ENCODE measurements at places on chromosomes 13 and 19.

- DNase-seq = no peak
Measured at GRCh38 chr13:40070357-40070756, 414.9 kb downstream of the COG6 start.

DNA sequence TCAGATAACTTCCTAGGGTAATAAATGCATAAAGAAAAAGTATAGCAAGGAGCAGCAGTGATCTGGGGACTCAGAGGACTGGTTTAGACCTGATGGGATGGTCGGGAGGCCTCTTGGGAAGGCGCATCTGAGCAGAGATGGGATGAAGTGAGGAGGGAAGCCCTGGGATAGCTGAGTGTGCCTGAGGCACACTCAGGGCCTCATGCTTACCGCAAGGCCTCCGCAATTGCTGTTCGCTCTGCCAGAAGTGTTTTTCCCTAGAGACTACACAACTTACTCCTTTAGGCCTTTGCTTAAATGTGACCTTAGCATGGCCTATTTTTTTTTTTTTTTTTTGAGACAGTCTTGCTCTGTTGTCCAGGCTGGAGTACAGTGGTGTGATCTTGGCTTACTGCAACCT is 4.1 kb upstream of the DLL3 start:
- no peak for DNase-seq

DNA sequence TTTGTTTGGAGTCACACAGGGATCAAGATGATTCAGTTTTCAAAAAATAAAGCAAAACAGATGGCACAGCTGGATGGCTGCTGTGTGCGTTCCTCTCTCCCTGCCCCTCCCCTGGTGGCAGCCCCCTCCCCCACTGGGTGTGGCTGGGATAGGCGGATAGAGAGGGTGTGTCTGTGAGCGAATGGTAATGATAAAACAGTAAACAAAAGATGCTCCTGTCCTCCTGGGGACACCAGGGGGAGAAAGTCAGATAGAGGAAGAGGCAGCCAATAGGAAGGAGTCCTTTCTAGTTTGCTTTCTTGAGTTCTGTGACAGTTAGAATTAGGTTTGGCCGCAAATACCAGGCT is 6.5 kb downstream of the TMEM255B start:
- no peak for DNase-seq

GRCh38 chr13:65095161-65096082 is 2134.7 kb downstream of the PCDH9 start:
- no peak for DNase-seq

DNA sequence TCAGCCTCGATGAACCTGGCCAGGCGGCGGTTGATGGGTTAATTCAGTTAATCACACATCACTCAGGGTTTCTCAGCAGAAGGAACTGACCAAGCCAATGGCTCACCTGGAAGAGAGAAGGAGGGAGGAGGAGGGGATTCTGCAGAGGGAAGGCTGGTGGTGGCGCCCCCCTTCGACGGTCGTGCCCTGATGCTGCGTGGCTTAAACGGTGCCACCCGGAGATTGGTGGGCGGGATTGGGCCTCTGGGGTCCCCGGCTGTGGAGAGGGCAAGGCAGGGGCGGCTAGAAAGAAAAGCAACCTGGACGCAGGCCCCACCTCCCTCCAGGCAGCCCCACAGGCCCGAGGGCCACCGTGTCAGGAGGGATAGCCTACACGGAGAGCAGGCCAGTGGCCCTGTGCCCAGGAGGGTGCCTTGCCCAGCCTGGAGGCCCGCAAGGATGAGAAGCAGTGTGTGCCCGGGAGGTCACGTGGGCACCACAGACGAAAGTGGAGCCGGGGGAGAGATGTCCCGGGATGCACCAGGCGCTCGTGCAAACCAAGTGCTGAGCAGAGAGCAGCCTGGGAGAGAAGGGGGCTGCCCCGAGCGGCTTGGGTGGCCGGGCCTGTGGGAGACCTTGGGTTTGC is 16.0 kb downstream of the CSNK1G2 start:
- DNase-seq = no peak

DNA sequence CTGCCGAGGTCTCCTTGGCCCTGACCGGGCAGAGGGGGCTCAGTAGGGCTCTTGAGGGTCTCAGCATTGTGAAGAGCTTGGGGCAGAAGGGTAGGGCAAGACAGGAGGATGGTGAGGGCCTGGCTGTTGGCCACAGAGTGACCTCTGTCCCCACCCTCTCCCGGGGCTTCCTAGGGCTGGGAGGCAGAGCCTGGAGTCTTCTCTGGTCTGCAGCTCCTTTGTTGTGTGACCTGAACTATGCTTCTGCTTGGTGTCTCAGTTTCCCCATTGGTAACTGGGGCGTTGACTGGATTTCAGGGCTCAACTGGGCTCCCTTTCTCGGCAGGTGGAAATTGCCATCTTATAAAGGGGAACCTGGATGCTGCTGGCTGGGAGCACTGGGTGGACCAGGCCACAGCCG is 30.1 kb upstream of the PEPD start:
- DNase-seq = no peak

GRCh38 chr19:12564016-12564664 is 12.9 kb upstream of the ZNF564 start:
- DNase-seq = peak; percentile 92

- no peak for DNase-seq
Measured at GRCh38 chr13:34943436-34944273, 1.6 kb downstream of the NBEA start.

DNA sequence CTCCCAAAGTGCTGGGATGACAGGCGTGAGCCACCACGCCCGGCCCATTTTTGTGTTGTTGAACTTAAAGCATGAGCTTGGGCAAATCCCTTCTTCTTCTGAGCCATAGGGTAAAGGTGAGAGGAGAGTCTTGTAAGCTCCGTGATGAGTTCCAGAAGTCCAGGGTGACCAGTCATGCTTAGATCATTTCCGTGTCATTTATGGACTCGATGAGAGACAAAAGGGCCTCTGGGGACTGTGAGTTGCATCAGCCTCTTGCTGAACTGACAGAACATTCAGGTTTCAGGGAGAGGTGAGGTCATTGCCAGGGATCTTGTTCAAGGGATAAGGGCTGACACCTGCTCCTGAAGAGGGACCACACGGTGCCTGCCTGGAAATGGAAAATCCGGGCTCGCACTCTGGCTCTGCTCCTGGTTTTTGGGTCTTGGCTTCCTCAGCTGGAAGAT is 53.6 kb downstream of the GADD45B start:
- DNase-seq = no peak

- DNase-seq = no peak
Measured at GRCh38 chr13:114124921-114125320, 7.5 kb downstream of the RASA3 start.

- DNase-seq = no peak
Measured at GRCh38 chr13:77040835-77041234, 13.9 kb upstream of the FBXL3 start.

- no peak for DNase-seq
Measured at GRCh38 chr19:55697698-55698097, 22.7 kb downstream of the EPN1 start.

DNA sequence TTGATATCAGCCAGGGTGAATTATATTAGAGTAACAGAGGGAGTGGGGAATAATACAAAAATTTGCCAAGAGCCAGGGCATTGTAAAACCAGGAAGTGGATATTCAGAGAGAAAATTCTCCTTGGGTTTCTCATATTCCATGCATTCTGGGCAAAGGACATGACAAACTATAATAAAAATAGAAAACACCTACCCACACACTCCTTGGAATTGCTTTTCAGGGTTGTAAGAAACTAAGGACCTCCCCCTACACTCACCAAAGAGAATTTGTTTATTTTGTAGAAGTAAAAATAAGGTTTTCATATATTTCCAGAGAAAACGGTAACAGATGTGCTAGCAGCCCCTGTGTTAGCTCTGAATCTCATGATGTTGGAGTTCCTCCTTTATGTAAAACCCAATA is 649.6 kb downstream of the SLITRK1 start:
- DNase-seq = no peak

GRCh38 chr13:105442949-105443699 is 1092.3 kb downstream of the EFNB2 start:
- DNase-seq = no peak

DNA sequence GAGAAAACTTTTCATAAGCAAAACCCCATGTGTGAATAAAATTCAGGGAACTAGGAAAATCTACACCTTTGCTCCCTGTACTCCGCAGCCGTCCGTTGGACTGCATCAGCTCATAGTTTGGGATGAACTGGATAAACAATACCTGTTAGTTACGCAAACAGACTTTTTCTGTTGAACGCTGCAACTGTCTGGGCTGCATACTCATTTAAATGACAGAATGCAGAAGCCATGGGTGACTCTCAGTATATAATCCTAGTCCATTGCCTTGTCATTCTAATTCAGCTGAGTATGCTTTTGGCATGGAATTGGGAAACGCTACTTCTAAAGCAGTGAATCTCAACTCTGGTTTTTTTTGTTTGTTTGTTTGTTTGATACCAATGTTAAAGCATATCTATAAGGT is 151.6 kb downstream of the SLITRK1 start:
- no peak for DNase-seq

DNA sequence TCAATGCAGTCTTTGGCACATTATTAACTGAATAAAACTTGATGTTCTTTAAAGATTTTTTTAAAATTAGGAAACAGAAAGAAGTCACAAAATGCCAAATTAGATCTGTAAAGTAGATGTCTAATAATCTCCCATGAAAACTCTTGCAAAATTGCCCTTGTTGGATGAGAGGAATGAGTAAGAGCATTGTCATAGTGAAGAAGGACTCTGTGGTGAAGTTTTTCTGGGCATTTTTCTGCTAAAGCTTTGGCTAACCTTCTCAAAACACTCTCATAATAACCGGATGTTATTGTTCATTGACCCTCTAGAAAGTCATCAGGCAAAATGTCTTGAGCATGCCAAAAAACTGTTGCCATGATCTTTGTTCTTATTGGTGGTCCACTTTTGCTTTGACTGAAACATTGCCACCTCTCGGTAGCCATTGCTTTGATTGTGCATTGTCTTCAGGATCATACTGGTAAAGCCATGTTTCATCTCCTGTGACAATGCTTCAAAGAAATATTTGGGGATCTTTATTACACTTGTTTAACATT is 549.3 kb downstream of the LIG4 start:
- no peak for DNase-seq

DNA sequence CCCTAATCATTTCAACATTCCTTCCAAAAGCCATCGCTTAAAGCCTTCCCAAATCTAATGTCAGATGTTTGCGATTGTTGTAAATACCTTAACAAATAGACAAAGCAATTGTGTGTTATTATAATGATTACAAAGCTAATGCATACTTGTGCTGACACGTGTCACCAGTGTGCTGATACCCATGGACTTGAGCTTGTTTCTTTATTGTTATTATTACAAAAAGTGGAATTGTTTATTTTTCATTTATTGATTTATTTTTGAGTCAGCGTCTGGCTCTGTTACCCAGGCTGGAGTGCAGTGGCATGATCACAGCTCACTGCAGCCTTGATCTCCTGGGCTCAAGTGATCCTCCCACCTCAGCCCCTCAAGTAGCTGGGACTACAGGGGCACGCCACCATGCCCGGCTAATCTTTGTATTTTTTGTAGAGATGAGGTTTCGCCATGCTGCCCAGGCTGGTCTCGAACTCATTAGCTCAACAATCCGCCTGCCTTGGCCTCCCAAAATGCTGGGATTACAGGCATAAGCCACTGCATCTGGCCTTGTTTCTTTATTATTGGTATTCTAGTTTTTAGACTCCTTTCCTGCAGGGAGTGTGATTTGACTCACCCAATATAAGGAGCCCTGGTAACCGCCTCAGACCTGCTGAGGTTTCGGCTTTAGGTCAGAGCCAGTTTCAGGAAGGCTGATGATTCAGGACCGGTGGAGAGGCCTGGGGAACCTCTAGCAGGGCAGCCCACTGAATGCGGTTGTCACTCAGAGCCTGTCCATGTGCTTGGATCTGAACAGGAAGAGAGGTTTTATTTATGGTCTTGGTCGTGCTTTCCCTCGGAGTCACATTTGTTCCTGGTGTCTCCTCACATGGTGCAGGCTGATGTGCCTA is 2.1 kb upstream of the FBXO17 start:
- no peak for DNase-seq

DNA sequence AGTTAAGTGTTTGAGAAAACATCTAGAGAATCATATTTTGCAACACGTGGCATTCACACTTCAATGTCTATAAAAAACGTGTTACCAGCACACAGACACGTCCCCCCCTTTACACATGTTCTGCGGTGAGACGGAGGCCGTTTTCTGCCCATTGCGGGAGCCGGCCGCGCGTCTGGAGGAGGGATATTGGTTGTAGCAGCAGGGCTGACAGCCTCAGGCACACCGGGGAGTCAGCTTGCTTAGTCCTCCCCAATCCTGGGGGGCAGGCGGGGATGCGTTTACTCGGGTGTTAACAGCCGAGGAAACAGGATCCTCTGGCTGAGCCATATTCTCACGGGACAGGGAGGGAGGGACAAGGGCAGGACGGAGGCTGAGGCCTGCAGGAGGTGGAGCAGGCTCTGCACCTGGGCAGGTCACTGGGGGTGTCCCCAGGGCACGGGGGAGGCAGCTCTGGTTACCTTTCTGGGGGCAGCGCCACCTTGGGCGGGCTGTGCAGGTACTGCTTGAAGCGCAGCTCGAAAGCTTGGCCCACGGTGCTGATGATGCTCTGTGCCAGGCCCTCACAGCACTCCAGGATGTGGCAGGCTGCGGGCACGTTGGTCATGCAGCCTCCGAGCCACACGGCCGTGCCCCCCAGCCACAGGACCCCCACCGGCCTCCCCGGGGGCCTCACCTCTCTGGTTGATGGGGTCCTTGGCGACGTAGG is 25.0 kb downstream of the SHC2 start:
- peak; percentile 65 for DNase-seq
